ENCODE measurements at places on chromosomes 13 and 19. TPM values are rescaled to one million over a fixed set of nuclear protein-coding genes. Genes with fewer than 3 reads are reported as not detected.
A peak's percentile ranks its signal among the peaks of the same experiment; 100 is the strongest.

IQCN gene
- total RNA-seq = 0.07 TPM

COX6B2 gene
- not detected for total RNA-seq

FAM83E gene
- 0.73 TPM for total RNA-seq

LATS2 gene
- 32.6 TPM for total RNA-seq

RAB3A gene
- total RNA-seq = 0.99 TPM

DNA sequence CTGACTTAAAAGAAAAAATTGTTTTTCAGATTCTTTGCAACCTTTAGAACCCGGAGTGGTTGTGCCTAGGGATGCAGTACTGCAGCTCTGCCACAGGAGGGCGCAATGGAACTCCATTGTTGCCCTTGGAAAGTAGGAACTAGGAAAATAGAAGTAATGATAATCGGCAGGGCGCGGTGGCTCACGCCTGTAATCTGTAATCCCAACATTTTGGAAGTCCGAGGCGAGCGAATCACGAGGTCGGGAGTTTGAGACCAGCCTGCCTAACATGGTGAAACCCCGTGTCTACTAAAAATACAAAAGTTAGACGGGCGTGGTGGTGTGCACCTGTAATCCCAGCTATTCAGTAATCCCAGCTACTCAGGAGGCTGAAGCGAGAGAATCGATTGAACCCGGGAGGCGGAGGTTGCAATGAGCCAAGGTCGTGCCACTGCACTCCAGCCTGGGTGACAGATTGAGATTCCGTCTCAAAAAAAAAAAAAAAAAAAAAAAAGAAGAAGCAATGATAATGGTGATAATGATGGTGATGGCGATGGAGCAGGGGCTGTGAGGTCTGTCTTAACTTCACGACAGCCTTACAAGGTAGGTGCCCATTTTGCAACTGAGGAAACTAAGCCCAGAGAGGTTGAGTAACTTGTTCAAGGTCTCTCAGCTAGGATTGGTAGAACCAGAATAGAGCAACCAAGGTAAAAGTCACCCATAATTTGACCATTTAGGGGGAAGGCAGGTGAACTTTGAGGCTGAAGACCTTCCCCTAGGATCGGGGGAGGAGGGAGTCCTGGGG lies 5.5 kb upstream of the ADAMTS10 start:
- no peak for DNase-seq

- no peak for DNase-seq
These were observed 640.8 kb downstream of the EFNB2 start for GRCh38 chr13:105894697-105895096.

DNA sequence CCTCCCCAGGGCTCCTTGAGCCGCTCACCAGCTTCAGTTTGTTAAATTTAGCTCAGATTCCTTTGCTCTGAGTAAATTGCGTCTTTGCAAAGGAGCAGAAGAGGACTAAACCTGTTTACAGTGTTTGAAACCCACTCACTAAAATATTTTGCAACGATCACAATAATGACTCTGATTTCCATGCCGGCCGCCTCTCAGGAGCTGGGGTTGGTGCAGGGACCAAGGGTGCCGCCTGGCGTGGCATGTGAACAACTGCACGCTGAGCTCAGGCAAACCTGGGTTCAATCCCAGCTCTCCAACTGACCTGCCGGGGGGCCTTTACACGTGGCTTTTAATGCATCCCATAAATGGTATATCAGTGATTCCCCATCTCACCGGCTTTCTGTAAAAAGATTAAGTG lies 68.7 kb upstream of the CACNA1A start:
- no peak for DNase-seq

GRCh38 chr13:113644800-113645199 lies 13.2 kb downstream of the ATP4B start:
- DNase-seq = no peak

DNA sequence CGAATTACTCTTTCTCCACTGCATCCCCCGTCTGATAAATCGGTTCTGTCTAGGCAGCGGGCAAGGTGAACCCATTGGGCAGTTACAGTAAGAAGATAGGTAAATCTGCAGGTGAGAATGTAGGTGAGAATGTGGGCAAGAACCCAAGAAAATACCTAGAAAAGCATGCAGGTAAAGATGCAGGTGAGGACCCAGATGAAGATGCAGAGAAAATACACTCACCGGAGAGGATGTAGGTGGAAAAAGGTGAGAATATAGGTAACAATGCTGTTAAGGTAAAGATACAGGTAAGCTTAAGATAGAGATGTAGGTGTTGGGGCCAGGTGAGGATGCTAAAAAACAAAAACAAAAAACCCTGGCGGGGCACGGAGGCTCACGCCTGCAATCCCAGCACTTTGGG lies 6.3 kb upstream of the TNFSF14 start:
- no peak for DNase-seq

DNA sequence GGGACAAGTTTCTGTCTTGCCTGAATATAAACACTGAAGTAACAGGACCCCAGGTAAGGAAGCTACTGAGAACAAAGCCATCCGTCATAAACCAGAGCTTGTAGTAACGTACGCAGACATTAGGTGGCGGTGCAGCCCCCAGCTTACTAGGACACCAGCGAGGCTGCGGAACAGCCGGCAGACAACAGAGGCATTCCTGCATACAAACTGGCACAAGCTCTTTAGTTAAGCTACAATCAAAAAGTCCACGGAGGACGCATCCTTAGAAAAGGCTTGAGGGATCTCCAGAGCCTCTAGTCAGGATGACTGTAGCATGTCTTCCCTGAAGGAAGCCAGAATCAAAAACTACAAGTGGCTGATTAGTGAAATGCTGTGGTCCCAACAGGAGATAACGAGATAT lies 26.2 kb downstream of the ZNF160 start:
- DNase-seq = peak; percentile 20

DNA sequence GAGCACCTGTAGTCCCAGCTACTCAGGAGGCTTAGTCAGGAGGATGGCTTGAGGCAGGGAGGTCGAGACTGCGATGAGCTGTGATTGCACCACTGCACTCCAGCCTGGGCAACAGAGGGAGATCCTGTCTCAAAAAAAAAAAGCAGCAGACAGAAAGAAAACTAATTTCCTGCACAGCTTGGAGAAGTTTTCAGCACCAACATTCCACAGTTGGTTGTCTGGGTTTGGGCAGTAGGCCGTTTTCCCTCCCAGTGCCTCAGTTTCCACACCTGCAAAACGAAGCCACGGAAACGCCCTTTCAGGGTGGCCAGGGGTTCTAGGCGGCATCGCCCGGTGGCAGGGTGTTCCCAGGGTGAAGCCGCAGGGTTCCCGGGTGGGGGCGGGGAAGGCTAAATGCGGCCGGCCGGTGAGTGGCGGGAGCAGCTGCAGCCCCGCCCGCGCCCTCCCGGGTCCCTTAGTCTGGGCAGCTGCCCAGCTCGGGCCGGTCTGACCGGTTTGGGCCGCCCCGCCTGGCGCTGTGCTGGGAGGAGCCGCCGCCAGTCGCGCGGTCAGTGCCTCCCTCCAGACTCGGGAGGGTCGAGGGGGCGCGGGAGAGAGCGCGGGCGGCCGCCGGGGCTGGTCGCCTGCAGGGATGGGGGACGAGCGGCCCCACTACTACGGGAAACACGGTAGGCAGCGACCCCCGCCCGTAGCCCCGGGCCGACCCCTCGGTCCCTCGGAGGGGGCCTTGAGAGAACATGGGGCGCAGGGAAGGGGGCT lies at the start of gene SLC44A2:
Gene SLC44A2, plus strand, starts transcription at position 551 of the 759 bp plus-strand sequence. Its CDS starts 81 bp downstream, at position 632.
- no peak for DNase-seq

DNA sequence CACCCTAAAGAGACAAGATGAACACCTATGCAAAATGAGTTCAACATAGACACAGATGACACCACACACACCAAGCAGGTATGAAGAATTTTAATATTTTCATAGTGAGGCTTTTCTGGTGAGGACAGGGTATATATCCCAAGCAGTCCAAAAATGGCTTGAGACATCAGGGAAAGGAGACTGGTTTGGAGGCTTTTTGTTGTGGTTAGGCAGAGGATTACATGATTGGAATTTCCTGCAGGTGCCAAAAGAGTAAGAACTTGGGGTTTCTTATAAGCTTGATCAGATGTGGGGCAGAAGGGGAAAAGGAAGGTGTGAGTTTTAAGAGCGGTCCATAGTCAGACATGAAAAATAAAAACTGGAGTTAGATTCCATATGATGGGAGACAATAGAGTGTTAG lies 420.8 kb upstream of the SLITRK1 start:
- DNase-seq = no peak

Data from pulmonary artery endothelial cell (primary cell).